ENCODE measurements at places on chromosomes 6 and 20.

DNA sequence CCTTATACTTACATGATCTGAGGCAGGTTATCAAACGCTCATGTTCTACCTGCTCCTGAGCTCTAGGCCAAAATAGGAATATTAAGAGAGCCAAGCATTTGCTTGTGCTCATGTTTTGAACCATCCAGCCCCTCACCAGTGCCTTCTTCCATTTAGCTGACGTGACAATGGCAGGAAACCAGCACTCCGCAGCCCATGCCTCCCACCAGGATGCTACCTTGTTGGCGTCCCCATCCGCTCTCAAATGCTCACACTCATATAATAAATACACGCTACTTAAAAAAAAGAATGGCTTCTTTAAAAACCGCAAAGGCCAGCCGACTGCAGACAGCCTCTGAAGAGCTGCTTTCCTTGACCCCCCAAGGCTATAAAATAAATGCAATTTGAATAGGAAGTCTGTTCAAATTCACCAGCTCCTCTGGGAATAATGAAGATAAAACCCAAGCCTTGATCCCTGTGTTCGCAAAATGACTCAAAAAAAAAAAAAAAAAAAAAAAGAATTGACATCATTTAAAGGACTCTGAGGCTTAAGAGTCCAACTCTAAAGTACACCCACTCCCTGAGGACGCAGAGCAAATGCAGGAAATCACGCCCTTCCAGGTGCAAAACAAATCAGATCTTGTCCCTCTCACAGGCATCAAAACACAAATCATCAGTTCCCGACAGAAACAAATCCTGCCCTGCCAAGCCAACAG, 29.0 kb downstream of the RNASET2 start:
- peak overlapping the region; percentile 3 for H3K27ac ChIP-seq
- no peak overlapping the region for H3K4me3 ChIP-seq
- no peaks in the 10 kb centered on the region for H3K27me3 ChIP-seq
- H3K36me3 ChIP-seq, result peaks cover 36% of the 10 kb centered on the region
- H3K4me1 ChIP-seq, result no peaks in the 10 kb centered on the region

DNA sequence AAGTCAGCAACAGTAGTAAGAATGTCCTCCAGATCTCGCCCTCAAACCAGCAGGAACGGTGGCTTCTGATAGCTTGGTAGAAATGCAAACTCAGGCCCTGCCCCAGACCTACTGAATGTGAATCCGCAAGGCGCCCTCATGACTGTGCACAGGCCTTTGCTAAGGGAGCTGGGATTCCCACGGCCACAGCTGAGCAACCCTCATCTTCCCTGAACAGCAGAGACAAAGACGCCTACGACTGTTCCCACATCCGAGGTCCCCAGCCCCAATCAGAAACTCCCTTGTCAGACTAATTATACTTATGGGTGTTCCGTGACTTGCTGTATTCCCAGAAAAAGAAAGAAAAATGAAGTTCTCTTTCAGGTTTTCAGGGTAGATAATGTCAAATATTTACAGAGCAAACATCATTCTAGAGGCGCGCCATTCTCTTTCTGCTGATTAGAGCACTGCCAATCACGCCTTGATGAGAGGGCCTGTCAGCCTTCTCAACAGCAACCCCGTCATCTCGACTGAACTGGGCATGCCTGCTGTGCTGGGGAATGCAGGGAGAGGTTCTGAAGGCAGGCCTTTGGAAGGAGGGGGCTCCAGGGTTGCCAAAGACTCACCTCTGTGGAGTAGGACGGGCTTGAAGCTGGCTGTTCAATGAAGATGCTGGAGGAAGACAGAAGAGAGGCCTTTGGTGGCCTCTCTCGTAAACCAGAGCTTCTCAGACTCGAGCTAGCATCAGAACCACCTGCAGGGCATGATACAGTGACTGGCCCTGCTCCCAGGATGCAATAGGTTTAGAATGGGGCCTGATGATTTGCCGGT, 79.9 kb downstream of the ZNF217 start:
- no peak for DNase-seq
- H3K4me1 ChIP-seq, result no peaks in the 10 kb centered on the region
- no peak overlapping the region for H3K27ac ChIP-seq
- no peaks in the 10 kb centered on the region for H3K36me3 ChIP-seq
- no peak overlapping the region for H3K4me3 ChIP-seq

DNA sequence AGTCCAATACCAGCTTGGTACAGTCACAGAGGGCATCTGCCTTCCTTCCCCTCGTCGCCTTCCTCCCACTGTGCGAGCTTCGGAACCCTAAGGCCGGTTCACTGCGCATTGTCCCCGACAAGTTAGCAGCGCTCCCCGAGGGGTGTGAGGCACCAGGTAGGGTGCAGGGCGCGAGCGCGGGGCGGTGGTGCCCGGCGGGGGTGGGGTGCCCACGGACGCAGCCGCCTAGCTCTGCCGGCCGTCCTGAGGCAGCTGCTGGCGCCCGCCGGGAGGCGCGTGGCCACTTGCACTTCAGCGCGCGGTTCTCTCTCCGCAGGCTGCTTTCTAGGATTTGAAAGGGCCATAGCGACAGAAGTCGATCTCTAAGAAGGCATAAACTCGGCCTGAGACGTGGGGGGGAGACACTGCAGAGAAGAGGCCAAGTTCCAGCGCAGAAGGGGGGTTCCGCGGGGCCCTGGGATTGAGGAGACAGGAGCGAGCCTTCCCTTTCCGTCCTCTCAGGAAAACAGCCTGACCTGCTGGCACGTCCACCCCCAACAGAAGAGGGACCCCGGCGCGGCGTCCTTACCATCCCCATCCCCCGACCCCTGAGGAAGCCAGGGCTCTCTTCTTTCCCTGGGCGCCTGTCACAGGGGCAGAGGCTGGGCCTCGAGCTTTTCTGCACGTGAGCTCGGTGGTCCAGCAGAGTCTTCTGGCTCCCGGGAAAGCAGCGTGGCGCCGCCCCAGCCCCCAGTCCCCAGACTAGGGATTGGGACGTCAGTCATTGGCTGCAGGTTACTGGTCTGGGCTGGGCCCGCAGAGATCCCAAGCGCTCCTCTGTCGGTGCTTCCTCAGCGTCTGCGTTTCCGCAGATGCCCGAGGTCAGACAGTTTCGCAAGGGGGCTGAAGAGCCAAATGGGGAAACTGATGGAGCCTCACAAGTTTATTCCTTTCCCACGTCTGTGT, 15.6 kb upstream of the PRDM13 start:
- no peak overlapping the region for H3K4me3 ChIP-seq
- peak overlapping the region; percentile 12 for H3K27ac ChIP-seq
- DNase-seq, result no peak
- H3K4me1 ChIP-seq, result peaks cover 34% of the 10 kb centered on the region
- peaks cover 76% of the 10 kb centered on the region for H3K27me3 ChIP-seq
- H3K36me3 ChIP-seq, result no peaks in the 10 kb centered on the region

GRCh38 chr20:3208786-3209256, 477 bp upstream of the ITPA start:
- H3K27me3 ChIP-seq, result no peaks in the 10 kb centered on the region
- peak overlapping the region; percentile 97 for H3K4me3 ChIP-seq
- DNase-seq, result no peak
- H3K27ac ChIP-seq, result peak overlapping the region; percentile 93

DNA sequence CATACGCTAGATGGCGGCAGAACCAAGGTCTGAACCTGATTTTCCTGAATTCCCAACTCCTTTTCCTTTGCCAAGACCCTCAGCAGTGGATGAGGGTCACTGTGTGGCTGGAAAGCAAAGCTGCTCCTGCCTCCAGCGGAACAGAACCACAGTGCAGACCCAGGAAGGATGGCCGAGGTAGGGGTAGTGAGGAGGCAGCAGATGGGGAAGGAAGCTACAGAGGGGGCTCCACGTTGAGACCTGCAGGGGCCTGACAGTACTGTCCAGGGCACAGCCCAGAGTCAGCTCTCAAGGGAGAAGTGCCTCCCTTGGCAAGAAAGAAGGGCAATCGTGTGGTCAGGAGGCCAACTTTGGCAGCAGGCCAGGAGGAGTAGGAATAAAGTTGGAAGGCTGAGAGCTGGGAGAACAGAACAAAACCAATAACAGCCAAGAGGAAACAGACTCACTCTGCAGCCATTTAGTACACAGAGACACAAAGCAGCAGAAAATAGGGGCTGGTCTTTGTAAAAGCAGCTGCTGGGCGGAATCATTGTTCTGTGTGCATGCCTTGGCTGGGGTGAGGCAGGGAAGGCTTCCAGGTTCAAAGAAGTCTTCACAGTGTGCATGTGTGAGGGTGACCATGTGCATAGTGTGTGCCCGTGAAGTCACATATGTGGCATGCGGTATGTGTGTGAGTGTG, 3.1 kb downstream of the GABRR2 start:
- no peak for DNase-seq
- no peak overlapping the region for H3K27ac ChIP-seq
- peaks cover 5% of the 10 kb centered on the region for H3K36me3 ChIP-seq
- H3K4me1 ChIP-seq, result no peaks in the 10 kb centered on the region

DNA sequence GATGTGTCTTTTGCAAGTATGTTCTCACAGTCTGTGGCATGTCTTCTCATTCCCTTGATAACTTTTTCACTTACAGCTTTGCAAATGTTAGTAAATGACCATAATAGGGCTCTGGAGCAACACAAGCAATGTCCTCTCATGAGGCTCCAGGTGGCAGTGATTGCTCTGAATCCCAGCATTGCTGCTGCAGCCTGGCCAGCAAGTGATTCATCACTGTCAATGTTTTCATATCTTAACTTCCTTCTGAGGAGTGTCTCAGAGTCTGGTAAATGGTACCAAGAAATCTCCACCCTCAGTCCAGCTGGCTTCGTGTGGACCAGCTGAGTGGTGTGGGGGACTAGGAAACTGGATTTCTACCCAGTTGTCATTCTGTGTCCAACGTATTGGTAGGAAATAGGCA, 139.6 kb downstream of the MYLK4 start:
- peaks cover 38% of the 10 kb centered on the region for H3K27me3 ChIP-seq
- DNase-seq, result no peak
- no peaks in the 10 kb centered on the region for H3K4me1 ChIP-seq
- H3K27ac ChIP-seq, result no peak overlapping the region
- H3K36me3 ChIP-seq, result no peaks in the 10 kb centered on the region

GRCh38 chr6:3731700-3732099, 19.8 kb downstream of the PXDC1 start:
- H3K27ac ChIP-seq, result no peak overlapping the region
- H3K4me3 ChIP-seq, result no peak overlapping the region
- H3K36me3 ChIP-seq, result no peaks in the 10 kb centered on the region
- H3K27me3 ChIP-seq, result peaks cover 14% of the 10 kb centered on the region
- peaks cover 5% of the 10 kb centered on the region for H3K4me1 ChIP-seq

- no peaks in the 10 kb centered on the region for H3K36me3 ChIP-seq
- DNase-seq, result no peak
- peaks cover 57% of the 10 kb centered on the region for H3K27me3 ChIP-seq
- no peak overlapping the region for H3K27ac ChIP-seq
Observed at GRCh38 chr6:2562721-2563451, 187.8 kb downstream of the MYLK4 start.

GRCh38 chr6:33677143-33677660, 34.3 kb downstream of the UQCC2 start:
- no peaks in the 10 kb centered on the region for H3K27me3 ChIP-seq
- H3K27ac ChIP-seq, result peak overlapping the region; percentile 21
- DNase-seq, result no peak

Measured in activated T-helper 1 cell treated with anti-CD3 and anti-CD28 coated beads, Interleukin-12 subunit alpha, Interleukin-12 subunit beta, Interleukin-2, Interleukin-4 antibody, amounts not matched to agents 30 ng/mL and 10 ng/mL and 1 ng/mL, durations not matched to agents 14 hours and 24 hours and 36 hours (primary cell).